ENCODE measurements at places on chromosomes 2 and 18. TPM values are rescaled to one million over a fixed set of nuclear protein-coding genes. Genes with fewer than 3 reads are reported as not detected.
A peak's percentile ranks its signal among the peaks of the same experiment; 100 is the strongest.

GRCh38 chr2:107308835-107309234 lies 422.9 kb upstream of the ST6GAL2 start:
- DNase-seq, result no peak

GRCh38 chr2:191245046-191245868 lies at the start of gene MYO1B:
MYO1B (plus strand) TSS chr2:191245404; CDS start chr2:191276896, 31,492 bp downstream.
- peak; percentile 64 for DNase-seq

DNA sequence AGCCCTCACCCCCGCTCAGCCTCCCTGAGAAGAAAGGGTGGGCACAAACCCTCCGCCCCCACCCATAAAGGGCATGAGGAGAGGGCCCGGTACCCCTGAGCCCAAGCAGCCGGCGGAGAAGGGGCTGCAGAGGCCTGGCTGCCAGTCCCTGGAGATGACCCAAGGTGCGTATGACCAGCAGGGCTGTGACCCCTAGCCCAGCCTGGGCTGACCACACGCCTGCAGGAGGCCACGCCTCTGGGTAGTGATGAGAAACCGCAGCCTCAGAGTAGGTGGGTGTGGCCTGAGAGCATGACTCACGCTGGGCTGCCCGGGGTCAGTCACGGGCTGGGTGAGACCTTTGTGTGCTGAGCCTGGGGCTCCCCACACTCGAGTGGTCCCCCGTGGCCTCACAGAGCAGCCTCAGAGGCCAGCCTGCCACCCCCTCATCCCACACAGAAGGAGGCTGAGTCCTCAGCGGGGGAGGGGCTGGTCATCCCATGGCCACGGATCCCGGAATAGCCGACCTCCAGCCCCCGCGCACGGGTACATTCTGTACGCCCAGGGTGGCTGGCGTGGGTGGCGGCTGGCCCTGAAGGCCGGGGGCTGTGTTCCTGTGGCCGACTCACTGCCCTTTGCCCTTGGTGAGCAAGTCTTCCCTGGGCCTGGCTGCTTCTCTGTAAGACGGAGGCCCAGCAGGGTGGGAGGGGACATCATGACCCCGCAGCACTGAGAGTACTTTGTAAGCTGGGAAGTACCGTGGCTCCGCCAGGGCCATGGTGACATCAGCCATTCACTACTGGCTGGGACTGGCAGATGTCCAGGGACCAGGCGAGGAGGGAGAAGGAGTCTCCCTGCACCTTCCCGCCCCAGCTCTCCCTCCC lies 110.8 kb upstream of the OTOS start:
- peak; percentile 64 for DNase-seq

- no peak for DNase-seq
Measured at GRCh38 chr2:122001441-122001874, 246.0 kb downstream of the TSN start.

Gene CHRND
- total RNA-seq, result not detected
